Epithelial cell of alveolus of lung (primary cell): ENCODE measurements at places on chromosomes 7 and 10. TPM values are rescaled to one million over a fixed set of nuclear protein-coding genes. Genes with fewer than 3 reads are reported as not detected.

The MRLN gene
- total RNA-seq = not detected in 2 replicates

The EGR2 gene
- total RNA-seq = 1.8 and 23.9 TPM in 2 replicates

The IQUB gene
- total RNA-seq = 0.13 and 0.24 TPM in 2 replicates

The ST7 gene
- total RNA-seq = 13.3 and 29.0 TPM in 2 replicates
